ENCODE measurements at places on chromosomes 3 and 15. TPM values are rescaled to one million over a fixed set of nuclear protein-coding genes. Genes with fewer than 3 reads are reported as not detected.

Gene VEPH1
- total RNA-seq = 0.07 TPM

Gene CCR1
- total RNA-seq = not detected

Gene LYZL4
- not detected for total RNA-seq

Gene PCOLCE2
- total RNA-seq = 40.9 TPM

Gene GRAMD1C
- total RNA-seq = 1.4 TPM

Gene GPR149
- total RNA-seq = not detected

Gene GCSAM
- total RNA-seq = not detected

Gene GOLGA6L10
- 0.56 TPM for total RNA-seq

Gene RBPMS2
- total RNA-seq = 8.4 TPM

Gene EIF5A2
- 13.9 TPM for total RNA-seq

Gene MASP1
- 0.06 TPM for total RNA-seq

Gene TMEM212
- total RNA-seq = not detected

Gene CKMT1B
- total RNA-seq = 4.8 TPM

All from A549 treated with DMSO at 1 μM for 4 hours (cell line).